ENCODE measurements at places on chromosomes 13 and 19.

DNA sequence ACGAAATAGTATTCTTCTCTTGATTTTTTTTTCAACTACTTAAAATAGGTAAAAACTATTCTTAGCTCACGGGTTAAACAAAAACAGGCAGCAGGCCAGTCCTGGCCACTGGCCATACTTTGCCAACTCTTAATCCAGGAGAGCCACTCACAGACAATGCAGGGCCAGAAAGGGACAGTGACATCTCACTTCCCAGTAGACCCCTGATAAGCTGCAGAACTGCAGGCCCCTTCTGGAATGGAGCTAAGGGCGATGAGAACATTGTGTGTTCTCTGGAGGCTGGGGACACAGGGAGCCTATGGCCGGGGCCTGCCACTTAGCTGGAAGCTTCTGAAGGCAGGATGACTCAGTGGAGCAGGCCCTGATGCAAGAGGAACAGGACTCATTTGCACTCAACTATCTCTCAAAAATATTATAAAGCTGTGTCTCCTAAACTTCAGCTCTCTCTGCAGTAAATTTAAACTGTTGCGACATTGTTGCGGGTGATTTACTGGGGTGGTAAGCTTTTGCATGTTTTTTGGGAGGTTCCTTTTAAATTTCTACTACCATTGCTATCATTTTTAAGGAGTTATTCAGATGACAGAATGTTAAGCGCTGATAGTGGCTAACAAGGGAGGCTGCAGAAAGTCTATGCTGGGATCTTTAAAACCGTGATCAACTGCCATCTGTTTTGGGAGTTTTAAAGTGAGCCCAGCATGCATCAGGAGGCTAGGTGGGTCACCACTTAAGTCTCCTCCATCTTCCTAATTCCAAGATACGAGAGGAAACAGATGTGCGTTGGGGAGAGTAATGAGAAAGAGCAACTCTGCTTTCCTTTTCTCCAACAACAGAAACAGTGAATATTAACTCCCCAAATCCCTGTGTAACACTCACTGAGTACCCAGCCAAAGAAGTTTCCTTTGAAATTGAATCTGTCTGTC, 33.2 kb upstream of the KATNAL1 start:
- DNase-seq: no peak

DNA sequence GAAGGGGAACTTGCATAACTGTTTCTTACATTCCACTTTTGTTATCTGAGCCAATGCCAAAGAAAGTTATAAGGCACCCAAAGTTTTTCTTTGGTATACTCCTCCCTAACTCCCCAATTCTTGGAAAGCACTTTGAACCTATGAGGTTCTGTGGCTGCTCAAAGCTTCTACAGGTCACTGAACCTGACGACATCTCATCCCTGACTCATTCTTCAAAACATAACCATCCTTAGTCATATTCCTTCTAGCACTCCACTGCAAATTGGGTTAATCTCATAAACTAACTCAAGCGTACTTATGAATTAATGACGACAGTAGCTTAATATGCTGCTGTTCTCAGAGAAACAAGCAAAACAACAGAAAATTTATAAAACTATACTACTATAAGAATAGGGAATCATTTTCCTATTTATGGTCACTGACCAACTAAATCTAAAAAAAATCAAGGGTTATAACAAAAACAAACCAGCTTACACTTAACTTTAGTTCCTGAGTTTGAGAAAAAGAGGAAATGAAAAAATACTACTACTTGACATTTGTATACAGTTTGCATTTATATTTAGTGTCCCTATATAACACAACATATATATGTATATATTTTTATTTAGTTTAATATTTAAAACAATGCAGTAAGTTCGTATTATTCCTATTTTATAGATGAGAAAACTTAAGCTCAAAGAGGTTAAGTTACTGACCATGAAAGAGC, 69.1 kb downstream of the CAB39L start:
- DNase-seq: no peak

- DNase-seq: no peak
These were observed 935 bp downstream of the ARID3A start for GRCh38 chr19:926589-927350.

- no peak for DNase-seq
These were observed 33.1 kb downstream of the MZT1 start for GRCh38 chr13:72694314-72694713.

DNA sequence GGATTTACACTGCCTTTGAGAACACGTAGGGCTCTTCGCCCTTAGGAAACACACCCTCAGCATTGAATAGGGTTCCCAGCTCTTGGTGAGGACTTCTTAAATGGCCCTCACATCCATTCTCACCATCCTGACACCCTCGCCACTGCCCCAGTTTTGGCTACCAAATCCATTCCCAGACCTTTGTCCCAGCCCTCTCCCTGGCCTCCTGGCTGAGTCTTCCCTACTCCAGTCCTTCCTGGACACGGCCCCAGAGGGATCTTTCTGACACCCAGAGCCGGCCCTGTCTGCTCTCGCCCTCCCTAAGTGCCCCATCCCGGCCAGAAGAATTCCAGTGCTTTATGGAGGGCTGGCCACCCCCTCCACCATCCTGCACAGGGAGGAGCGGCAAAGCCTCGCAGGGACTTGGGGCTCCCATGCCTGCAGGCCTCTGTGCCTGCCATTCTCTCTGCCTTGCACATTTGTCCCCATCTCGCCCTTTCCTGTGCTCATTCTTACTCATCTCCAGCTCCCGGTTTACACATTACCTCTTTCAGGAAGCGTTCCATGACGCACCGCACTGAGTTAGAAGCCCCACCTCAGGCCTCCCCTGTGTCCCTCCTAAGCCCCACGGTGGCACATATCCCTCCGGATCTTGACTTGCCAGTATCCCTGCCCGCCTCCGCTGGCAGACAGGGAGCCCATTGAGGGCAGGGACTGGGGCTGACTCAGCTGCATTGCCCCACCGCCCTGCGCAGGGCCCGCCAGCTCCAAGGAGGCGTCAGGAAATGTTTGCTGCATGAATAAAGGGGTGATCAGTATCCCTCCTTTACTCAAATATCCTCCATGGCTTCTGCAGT, 11.0 kb upstream of the KLK14 start:
- DNase-seq: no peak

GRCh38 chr19:30924670-30925069, 424.6 kb downstream of the TSHZ3 start:
- DNase-seq: no peak

DNA sequence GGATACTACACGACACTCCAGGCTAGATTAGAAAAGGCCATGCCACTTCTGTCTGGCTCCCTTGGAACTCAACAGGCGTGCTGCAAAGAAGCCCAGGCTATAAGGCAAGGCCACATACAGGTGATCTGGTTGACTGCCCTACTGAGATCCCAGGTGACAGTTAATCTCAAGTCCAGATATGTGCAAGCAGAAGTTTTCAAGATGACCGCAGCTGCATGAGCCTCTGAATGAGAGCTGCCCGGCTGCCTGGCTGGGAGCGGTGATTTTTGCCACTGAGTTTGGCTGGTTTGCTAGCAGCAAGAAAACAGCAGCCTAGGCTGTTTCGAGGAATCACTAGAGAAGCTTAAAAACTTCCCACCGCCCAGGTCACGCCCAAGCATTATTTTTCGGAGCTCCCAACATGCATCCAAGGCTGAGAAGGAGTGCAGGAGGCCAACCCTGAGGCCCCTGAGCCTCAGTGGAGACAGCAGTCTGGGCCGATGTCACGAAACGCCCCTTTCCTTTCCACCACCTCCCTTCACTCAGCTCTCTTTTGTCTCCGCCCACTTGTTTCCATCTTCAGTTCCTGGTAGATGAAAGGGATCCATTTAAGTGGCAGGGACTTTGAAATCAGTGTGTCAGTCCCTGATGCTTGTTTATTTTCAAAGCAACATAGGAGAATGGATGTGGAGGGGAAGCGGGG, 14.0 kb upstream of the URI1 start:
- DNase-seq: no peak

DNA sequence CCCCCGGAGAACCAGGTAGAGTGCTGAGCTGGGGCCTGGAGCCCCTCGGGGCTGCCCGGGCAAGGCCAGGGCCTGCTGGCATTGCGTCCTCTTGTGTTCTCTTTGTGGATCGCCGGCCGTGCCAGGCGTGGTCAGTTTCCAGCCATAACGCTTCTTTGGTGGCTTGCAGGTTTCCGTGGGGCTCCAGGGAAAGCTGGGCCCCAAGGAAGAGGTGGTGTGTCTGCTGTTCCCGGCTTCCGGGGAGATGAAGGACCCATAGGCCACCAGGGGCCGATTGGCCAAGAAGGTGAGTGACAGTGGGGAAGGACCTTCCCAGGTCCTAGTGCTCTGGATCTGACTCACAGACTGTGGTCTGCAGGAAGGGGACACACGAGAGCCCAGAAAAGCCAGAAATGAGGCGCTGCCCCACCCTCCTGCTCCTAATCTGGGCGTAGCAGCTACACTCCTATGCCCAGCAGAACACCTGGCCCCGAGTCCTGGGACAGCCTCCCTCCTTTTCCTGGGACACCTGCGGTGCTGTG, 57.5 kb downstream of the RAB20 start:
- DNase-seq: no peak

DNA sequence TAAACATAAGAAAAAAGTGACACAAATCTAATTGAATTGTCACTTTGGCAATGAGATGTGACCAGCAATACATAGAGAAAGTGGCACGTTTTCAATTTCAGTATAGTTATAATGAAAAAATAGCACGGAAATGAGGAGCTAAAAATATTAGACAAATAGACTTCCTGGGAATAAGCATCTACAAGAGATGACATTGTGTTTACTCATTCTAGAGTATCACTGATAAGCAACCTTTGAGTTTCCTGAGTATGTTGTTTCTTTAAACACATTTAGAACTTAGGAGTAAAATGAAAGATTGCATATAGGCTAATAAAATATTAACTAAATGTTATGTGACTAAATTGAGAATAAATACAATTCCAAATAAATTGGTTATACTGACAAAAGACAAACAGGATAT, 207.1 kb upstream of the SLITRK6 start:
- DNase-seq: no peak

Measured in central memory CD8-positive, alpha-beta T cell (primary cell).